ENCODE measurements at places on chromosomes 5 and 9.

- DNase-seq = no peak
Measured at GRCh38 chr9:1208157-1208556, 158.0 kb downstream of the DMRT2 start.

DNA sequence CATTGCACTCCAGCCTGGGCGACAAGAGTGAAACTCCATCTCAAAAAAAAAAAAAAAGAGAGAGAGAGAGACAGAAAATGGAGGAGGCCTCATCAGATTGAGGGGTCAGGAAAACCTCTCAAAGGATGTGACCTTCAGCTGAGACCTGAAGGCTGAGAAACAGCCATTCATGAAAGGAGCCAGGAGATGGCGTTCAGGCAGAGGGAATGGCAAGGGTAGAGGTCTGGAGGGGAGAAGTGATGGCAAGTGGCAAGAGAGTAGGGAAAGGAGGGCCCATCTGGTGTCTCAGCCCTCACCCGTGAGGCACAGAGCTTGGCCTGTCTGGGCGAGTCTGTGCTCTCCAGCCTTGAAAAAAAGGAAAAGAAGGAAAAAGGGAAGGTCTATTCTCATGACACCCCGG lies 17.0 kb downstream of the CAMK2A start:
- DNase-seq = no peak

DNA sequence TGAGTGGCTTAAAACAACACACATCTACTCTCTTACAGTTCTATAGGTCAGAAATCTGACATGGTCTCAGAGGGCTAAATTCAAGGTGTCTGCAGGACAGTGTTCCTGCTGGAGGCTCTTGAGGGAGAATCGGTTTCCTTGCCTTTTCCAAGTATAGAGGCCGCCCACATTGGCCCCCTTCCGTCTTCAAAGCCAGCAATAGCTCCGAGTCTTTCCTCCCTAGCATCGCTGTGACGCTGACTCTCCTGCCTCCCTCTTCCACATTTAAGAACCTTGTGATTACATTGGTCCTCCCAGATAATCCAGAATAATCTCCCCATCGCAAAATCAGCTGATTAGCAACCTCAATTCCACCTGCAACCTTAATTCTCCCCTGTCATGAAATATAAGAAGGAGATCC lies 81.3 kb upstream of the IER5L start:
- no peak for DNase-seq

DNA sequence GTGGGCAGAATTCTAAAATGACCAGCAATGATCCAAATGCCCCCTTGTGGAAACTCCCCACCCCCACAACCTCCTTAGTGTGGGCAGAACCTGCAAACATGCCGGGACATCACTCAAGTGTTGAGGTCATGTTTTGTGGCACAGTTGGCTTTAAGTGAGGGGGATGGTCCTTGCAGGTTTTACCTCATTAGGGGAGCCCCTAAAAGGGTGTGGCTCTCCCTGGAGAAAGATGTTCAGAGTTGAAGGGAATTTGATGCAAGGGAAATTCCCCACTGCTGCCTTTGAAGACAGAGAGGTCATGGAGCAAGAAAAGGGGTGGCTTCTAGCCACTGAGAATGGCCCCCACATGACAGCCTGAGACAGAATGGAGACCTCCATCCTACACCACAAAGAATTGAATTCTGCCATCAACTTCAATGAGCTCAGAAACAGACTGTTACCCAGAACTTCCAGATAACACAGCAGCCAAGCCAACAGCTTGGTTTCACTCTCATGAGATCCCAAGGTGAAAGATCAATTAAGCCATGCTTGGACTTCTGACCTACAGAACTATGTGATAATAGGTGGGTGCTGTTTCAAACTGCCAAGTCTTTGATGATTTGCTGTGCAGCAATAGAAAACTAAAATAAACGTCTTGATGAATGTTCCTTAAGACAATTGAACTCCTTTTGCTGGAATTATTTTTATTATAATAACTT lies 103.4 kb downstream of the MED10 start:
- no peak for DNase-seq

DNA sequence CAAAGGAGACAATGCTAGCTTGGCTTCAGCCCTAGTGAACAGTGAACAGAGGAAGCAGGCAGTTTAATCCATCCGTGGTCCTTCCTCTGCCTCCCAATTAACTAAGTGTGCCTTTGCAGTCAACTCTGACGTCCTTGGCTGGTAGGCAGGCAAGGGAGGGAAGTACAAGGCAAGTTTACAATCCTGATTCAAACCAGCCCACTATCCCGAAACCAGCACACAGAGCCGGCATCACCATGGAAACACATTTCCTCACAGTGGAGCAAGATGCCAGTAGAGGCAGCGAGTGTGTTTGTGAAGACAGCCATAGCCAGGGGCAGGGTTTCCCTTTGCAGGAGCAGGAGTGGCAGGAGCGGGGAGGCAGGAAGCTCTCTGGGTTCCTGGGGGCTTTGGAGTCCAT lies 73.9 kb downstream of the GOLPH3 start:
- no peak for DNase-seq

DNA sequence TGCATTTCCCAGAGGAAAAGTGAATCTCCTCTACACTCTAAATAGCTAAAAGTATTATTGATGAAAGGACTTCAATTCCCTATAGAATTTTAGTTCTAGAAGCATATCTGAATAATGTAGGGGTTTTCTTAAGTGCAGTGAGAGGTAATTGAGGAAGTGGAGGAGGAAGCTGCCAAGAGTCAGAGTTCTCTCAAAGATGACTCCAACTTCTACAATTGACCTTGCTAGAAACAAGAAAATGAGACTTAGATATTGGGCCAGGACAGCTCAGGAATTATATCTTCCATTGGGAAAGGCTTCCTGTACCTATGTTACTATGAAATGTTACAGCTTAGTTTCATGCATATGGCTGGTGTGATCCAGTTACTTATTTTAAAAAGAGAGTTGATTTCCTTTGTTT lies 10.4 kb upstream of the F2R start:
- no peak for DNase-seq

- no peak for DNase-seq
Measured at GRCh38 chr5:83568186-83568585, 96.6 kb downstream of the VCAN start.

DNA sequence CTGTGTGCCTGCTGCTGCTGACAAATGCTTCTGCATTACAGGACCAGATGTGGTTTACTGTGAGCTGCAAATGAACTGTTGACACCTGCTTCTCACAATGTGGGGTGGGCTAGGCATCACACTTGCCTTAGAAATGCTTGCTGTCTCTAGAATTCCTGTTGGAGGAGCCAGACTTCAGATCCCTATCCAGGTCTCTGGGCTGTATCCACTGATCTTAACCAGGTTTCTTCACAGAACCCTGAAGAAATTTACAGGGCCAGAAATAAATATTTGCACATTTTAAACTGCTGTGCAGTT lies 255.4 kb downstream of the FAM114A2 start:
- no peak for DNase-seq

DNA sequence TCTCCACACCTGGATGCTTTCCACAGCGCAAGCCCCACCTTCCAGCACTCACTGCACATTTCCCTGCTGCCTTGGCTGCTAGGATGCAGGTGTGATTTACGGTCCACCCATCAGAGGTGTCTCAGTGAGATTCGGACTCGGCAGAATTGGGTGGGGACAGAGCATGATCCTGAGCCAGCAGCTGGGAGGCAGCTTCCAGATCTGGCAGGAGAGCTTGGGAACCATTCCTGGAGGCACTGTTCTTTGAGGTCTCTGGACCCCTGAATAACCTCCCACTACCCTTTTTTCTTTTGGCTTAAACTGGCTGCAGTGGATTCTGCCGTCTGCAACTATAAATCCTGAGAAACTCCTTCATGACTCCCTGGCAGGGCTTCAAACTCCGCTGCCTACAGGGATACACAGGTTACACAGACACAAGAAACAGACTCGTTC lies 99.6 kb upstream of the PHYKPL start:
- no peak for DNase-seq

DNA sequence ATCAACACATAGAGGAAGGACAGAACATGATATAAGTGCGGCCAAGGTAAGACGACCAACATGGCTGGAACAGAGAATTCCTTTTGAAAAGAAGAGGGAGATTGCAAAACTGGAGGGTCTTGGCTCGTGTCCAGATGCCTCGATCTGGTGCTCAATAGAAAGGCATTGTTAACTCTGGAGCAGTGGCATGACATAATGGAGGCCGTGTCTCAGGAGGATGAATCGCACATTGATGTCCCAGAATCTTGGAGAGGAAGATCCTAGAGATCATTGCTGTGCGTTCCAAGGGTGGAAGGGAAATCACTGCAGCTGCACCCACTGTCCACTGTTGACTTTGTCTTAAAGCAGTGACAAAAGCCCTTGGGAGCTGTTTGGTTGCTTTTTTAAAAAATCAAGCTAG lies 30.9 kb downstream of the GRAMD2B start:
- no peak for DNase-seq

GRCh38 chr5:16037121-16037845 lies 142.3 kb downstream of the MARCHF11 start:
- no peak for DNase-seq

DNA sequence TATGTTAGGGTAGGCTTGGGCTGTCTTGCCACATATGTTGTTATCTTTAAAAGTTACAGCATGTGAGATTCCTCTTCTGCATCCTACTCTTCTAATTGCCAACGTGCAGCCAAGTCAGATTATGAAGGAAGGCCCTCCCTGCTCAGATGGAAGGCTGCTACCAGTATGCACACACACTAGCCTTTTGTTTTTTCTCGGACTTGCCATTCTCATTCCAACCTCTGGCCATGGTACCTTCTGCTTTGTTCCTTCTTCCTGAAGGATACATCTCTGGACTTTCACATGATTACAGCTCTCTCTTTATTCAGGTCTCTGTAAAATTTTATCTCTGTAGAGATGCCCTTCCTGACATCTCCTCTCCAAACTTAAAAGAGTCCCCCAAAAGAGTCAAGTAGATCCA lies 12.8 kb upstream of the OTP start:
- no peak for DNase-seq

DNA sequence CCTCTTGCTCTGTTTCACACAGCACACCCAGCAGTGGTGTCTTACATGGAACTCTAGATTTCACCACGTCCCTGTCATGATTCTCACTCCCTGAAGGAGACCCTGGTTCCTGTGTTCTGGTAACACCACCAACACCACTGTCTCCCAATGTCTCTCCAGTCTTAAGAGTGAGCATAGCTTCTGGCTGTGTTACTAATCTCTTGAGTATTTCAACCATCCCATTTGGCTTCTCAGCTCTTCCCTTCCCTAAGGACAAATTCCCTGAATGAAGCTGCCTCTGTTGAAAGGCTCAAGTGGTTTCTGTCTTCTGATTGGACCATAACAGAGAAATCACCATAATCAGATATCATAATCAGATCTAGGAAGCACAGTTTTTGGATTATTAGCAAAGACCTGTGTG lies 311.8 kb downstream of the DNAH5 start:
- no peak for DNase-seq

All from stimulated activated CD4-positive, alpha-beta T cell treated with anti-CD3 and anti-CD28 coated beads, Interleukin-15, amount 100 ng/mL, for 24 hours (primary cell).